ENCODE measurements at places on chromosomes 1 and 21.
A peak's percentile ranks its signal among the peaks of the same experiment; 100 is the strongest.

DNA sequence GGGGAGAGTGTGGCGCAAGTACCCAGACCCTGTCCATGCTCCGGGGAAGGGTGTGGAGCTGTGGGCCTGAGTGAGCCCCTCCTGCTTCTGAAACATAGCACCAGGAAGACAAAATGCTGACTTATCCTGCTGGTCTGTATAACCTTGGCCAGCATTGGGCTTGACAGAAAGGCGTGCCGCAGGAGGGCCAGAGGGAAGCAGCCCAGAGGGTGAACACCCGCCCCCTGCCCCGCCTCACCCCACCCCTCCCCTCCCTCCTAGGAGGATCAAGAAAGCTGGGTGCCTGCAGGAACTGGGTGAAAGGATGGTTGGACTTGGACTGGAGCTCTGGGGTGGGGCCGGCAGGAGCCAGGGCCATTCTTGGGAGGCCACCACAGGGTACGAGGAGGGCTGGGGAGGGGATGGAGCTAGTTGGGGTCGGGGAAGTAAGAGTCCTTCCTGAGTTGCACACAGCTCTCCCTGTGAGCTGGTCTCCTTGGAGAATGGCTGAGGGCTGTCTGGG is 27.1 kb downstream of the PTPRF start:
- no peak for DNase-seq

GRCh38 chr1:199054694-199055093 is 415.9 kb downstream of the PTPRC start:
- no peak for DNase-seq

GRCh38 chr1:64263856-64264255 is 60.4 kb downstream of the UBE2U start:
- DNase-seq: no peak

DNA sequence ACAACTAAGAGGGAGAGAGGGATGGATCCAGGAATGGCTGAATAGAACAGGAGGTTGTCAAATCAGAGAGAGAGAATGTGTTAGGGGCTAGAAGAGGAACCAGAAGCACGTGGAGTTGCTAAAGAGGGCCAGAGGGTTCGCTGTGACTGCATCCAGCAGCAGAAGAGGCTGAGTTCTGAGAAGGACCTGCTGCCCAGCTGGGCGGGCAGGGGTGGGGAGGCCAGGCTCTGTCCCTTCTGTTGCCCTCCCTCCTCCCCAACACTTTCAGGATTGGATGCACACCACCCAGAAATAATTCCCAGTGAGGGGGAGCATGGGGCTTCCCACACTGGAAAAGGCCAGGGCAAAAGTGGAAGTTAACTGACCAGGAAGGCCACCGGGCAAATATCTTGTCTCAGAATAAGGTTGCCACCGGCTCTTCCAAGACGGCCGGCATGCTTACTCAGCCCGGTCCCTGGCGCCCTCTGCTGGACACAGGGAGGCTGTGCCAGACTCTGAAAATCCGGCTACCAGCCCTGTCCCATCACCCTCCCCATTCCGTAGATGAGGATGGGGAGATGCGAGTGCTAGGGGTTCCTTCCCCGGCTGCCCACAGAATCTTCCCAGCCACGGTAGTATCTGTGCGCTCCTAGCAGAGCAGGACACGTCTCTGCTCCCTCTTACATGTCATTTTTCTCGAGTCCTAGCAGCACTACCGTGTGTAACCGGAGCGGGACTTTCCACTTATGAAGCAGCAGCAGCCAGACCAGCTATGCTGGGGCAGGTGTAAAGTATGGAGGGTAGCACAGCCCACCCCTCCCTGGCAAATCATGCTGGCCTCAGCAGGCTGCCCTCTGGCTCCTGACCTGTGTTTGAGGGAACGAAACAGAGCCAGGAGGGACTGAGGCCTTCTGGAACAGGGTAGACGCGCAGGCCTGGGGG is 46.8 kb upstream of the A3GALT2 start:
- DNase-seq: peak; percentile 75

GRCh38 chr1:39426346-39426745 is 65.1 kb upstream of the BMP8A start:
- no peak for DNase-seq

- DNase-seq: no peak
Observed at GRCh38 chr21:45818276-45818903, 163.2 kb upstream of the COL6A1 start.

GRCh38 chr21:40688106-40688864 is 158.7 kb downstream of the DSCAM start:
- DNase-seq: no peak

- DNase-seq: no peak
Observed at GRCh38 chr1:9542430-9542829, 3.2 kb downstream of the SLC25A33 start.

- no peak for DNase-seq
Observed at GRCh38 chr1:51968632-51969031, 21.9 kb downstream of the RAB3B start.

- DNase-seq: no peak
Observed at GRCh38 chr1:228097333-228098081, 5.6 kb downstream of the C1orf35 start.

DNA sequence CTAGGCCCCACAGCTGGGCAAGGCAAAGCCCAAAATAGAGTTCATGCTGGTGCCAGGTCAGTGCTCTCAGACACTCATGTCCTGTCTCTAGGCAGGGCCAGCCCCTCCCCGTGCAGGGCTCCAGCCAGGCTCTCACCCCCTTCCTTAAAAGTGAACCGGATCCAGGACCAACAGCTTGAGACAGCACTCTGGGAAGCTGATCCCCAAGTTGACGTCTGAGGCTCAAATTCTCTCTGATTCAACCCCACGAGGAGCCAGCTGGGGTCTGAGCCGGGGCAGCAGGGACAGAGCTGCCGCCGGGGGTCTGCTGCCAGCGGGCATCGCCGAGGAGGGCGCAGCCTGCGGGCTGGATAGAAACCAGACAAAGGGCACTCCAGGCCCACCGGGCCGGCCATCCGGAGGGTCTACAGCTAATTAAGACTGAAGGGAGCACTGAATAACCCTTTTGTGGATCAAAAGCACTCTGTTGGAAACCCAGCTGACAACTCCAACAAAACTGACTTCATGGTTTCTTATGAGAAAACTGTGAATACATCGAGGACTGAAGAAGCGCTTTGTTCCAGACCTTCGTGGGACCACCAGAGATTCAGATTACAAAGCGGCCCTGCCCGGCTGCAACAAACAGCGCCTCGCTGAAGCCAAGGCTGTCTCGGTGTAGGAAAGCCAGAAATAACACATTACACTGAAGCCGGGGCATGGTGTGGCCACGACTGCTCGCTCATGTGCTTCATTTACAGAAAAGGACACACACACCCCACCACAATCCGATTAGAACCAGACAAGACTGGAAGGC is 95.8 kb downstream of the PSMG1 start:
- no peak for DNase-seq

DNA sequence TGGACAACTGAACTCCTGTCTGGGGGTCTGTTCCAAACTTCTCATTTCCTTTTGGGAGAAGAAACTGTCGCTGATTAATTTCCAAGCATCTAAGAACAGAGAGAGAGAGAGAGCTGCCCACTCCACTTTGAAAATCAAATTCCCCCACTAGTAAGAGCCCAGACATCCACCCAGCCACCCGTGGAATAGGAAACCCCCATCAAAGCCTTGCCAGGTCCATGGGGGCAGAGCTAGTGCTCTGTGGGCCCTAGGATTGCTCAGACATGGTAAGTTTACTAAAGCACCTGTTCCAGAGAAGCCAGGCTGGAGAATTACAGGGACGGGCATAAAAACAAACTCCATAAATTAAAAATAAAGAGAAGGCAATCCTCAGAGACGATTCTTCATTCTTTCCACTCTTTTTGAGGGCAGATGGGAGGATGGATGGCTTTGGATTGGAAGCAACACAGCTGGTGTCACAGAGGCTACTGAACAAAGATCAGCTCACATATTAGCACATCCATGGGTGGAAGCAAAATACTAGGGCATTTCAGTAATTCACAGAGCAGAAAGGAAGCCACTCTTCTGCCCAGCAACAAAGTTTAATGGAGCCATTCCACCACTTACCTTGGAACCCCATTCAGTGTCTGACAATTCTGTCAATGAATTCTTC is 103.9 kb downstream of the COLGALT2 start:
- DNase-seq: no peak

DNA sequence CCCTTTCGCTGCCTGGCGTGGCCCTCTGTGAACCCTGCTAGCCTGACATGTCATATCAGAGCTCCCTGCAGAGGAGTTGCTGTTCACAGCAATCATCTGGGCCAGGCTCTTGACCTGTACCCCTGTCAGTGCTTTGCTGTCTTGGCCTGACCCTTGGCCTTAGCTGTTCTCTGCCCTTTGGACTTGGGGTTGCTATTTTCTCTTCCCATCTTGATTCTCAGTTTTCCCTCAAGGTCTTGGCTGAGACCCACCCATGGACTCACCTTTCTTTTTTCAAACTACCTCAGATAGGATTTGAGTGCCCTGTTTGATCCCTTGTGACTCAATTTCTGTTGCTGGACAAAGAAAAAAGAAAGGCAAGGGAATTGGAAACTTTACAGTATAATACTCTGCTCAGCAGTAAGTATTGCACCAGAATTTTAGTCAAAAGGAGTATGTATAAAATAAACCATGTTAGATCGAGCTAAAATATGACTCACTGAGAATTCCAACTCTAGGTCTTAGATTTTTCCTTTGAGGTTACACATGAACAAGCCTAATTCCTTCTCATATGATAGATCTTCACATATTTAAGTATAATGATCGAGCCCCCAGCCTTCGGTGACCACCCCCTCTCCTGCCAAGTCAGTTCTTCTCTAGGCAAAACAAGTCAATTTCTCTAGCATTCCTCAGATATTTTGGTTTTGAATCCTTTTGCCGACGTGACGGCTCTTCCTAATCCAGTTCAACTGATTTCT is 110.5 kb downstream of the NGF start:
- DNase-seq: no peak

DNA sequence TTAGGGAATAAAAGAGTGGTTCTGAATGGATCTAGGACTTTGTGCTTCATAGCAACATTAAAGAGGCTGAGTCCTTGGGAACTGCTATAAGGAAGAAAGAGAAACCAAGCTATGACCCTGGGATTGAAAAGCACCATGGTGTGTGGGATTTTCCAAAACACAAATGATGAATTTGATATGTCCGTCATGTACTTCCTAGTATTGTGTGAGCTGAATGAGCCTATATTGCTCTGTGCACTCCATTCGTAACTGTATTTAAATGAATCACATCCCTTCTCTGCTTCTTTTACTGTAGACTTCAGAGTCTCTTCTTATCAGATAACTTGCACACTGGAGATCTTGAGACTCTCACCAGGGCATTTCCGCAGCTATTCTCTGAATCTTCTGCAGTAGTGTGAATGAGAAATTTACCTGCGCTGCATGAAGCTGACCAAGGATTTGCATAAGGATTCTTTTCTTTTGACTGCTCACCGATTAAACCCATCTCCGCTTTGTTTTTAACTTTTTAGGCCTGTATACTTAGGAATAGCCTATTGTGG is 23.1 kb upstream of the OR10J4 start:
- DNase-seq: no peak

- DNase-seq: no peak
Observed at GRCh38 chr1:22388671-22389450, 62.8 kb upstream of the ZBTB40 start.

- no peak for DNase-seq
Observed at GRCh38 chr1:63723602-63724001, 50.2 kb upstream of the ROR1 start.

DNA sequence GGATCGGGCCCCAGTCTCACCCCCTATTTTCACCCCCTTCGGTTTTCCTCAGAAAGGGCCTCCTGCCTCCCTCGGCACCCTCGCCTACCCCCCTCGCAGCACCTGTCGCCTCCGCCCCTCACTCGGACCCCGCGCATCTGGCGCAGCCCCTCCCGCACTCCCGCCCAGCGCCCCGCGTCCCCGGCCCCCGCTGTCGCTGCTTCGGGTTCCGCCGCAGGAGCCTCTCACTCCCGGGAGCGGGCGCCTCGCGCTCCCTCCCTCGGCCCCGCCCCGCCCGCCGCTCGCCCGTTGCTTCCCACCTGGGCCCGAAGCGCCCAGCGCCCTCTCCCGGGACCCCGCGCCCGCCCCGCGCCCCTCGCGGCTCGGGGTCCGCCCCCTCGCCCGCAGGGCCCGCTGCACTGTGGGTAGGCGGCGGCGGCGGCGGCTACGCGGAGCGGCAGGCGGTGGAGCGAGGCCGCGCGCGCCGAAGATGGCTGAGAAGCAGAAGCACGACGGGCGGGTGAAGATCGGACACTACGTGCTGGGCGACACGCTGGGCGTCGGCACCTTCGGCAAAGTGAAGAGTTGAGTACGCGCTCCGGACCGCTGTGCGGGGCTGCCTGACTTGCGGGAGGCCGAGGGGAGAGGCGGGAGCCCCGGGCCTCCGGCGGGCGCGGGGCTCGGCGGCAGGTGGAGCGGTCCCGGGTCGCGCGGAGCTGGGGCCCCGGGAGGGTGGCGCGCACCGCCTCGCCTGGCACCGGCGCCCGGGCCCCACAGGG is at the start of gene PRKAA2:
PRKAA2 (plus strand) TSS at position 396 of the 758 bp plus-strand sequence; CDS start at position 470, 74 bp downstream.
- DNase-seq: peak; percentile 20

- DNase-seq: no peak
Observed at GRCh38 chr21:32565856-32566465, 19.4 kb downstream of the TCP10L start.

- no peak for DNase-seq
Observed at GRCh38 chr1:214312530-214313051, 31.6 kb downstream of the SMYD2 start.

- DNase-seq: no peak
Observed at GRCh38 chr1:3736131-3736561, 16.1 kb upstream of the CCDC27 start.

GRCh38 chr1:172810480-172811175 is 151.7 kb downstream of the FASLG start:
- no peak for DNase-seq

GRCh38 chr1:199701726-199702125 is 325.8 kb upstream of the NR5A2 start:
- no peak for DNase-seq

- DNase-seq: no peak
Observed at GRCh38 chr1:109806733-109807400, 43.1 kb upstream of the EPS8L3 start.

DNA sequence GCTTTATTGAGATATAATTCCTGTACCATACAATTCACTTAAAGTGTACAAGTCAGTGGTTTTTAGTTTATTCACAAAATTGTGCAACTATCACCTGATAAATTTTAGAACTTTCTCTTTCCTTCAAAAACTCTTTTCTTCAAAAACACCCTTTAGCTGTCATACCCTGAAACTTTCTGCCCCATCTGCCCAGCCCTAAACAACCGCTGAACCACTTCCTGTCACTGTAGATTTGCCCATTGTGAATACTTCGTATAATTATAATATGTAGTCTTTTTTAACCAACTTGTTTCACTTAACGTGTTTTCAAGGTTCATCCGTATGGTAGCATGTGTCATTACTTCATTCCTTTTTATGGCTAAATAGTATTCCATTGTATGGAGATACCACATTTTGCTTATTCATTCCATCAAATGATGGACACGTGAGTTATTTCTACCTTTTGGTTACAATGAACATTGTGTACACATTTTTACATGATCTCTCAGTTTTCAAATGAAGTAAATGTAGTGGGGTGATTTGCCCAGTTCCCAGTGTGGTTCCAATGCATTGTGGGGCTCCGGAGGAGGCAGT is 37.9 kb downstream of the WNT4 start:
- DNase-seq: no peak

- DNase-seq: no peak
Observed at GRCh38 chr1:226545836-226546596, 2.5 kb upstream of the STUM start.

- DNase-seq: no peak
Observed at GRCh38 chr1:47262787-47263413, 30.9 kb upstream of the TAL1 start.

- no peak for DNase-seq
Observed at GRCh38 chr1:59903141-59903754, 23.3 kb downstream of the CYP2J2 start.
